M059J (cell line): ENCODE measurements at places on chromosomes 5 and 9.

DNA sequence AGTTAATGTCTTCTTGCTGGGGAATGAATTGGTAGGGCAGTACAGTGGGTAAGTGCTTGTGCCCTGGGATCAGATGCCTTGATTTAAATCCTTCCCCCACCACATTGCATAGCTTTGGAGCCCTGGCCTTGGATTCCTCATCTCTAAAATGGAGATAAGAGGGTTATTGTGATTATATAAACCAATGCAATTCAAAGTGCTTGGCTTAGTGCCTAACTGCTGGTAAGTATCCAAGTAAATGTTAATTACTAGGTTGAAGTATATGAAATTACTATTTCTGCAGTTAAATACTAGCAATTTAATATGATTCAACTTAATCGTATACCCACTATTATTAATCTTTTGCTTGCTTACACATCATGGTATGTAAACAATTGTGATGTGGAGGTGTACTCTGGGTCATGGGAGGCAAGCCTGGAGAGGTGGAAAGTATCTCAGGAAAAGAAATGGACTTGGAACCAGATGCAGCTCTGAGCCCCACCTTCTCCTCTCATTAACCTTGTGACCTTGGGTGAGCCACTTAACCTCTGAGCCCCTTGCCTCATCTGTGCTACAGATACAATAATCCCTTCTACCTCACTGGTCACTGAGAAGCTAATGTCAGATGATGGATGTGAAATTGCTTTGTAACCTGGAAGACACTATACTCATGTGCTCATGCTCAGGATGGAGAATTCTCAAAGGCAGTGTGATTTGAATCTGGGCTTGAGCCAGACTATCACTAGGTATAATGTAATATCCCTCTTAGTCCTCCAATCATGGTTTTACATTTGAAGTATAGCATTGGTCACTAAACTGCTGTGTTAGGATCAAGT is 23.8 kb downstream of the NEUROG1 start:
- no peak for DNase-seq

DNA sequence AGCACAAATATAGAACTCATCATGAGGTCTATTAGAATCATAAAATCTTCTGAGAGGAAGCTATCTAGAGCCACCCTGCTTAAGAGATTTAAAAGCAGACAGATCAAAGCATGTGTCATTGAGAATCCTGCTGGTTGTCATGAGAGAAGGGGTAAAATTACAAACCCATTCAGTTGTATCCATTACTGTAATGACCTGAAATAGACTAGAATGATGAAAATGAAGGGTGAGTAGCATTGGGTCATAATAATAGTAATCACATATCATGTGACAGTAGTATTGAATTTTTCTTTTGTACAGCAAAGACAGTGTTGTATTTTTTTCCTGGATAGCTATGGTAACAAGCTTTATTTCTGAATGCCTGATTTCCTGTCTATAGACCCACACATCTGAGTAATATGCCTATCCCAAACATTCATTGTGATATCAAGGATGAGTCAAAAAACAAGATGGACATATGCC is 149.0 kb downstream of the PDE4D start:
- peak; percentile 83 for DNase-seq

- DNase-seq: peak; percentile 21
Measured at GRCh38 chr9:4152876-4153275, 147.0 kb downstream of the GLIS3 start.

DNA sequence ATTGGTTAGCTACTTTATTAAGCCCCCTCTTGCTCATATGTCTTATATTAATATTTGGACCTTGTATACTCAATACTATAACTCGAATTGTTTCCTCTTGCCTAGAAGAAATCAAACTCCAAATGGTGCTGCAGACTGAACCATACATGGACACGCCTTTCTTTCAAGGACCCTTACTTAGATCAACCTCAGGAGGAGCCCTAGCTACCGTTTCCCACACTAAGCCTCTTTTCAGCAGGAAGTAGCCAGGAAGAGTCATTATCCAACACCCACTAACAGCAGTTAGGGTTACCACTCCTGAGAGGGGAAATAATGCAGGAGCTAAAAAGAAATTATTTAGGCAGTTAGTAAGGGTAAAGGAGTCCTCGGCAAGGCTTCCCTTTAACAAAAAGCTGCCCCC is 243.8 kb upstream of the PUM3 start:
- no peak for DNase-seq

GRCh38 chr9:119101048-119101447 is 268.2 kb downstream of the BRINP1 start:
- DNase-seq: no peak

DNA sequence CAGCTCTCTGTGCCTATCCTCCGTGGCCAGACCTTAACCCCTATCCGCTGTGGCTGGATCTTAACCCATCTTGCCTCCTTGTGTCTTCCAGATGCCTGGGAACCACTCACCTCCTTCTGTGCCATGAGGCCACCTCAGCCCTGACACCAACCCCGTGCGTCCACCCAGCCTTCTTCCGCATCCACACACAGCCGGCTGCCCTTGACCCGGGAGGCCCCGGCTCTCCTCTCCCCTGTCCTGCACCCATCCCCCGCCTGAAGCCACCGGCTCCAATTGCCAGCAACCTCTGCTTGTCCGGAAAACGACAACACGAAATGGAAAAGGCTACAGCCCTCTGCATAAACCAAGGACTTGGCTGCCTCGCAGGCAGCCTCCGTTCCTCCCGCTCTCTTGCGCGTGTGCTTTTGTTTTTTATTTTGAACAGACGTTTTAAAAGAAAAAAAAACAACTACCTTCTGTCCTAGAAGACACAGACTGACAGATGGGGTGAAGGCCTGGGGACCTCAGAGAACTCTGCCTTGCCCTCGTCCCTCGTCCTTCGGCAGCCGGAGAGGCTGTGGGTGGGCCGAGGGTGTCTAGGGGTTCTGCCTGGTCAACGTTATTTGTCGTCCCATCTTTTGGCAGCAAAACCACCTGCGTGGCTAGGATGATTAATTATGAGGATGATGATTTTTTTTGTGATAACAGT is 32.5 kb upstream of the HMCN2 start:
- DNase-seq: no peak

DNA sequence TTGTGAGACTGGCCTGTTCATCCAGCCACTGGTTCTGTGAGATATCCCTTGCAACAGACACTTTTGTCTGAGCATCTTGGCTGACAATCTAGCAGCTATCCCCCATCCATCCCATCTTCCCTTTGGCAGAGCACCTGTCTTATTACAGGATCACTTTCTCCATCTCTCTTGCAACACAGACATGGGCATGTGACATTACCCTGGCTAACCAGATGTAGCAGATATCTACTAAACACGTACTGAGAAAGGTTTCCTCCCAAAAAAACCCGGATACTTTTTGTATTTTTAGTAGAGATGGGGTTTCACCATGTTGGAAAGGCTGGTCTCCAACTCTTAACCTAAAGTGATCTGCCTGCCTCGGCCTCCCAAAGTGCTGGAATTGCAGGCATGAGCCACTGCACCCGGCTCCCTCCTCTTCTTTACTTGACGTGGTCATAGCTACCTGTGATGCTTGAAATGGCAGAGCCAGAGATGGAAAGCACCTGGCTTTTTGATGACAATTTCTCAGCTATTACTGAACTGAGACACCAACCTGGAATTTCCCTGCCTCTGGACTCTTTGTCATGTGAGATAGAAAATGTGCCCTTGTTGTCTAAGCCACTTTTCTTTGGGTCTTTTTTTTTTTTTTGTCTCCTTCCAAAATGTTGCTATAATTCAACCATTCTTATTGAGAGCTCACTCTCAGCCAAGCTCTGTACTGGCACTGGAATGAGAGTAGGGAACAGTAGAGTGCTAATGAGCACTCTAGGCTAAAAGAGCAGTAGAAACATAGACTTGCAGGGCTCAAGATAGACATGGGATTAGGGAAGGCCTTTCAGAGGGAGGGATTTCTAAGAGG is 32.6 kb downstream of the FNBP1 start:
- DNase-seq: no peak

- DNase-seq: no peak
Measured at GRCh38 chr5:71693828-71694427, 25.1 kb upstream of the CARTPT start.

- peak; percentile 82 for DNase-seq
Measured at GRCh38 chr9:33620738-33621439, 96.8 kb downstream of the ANKRD18B start.

- no peak for DNase-seq
Measured at GRCh38 chr5:78666041-78666444, 17.5 kb upstream of the LHFPL2 start.

DNA sequence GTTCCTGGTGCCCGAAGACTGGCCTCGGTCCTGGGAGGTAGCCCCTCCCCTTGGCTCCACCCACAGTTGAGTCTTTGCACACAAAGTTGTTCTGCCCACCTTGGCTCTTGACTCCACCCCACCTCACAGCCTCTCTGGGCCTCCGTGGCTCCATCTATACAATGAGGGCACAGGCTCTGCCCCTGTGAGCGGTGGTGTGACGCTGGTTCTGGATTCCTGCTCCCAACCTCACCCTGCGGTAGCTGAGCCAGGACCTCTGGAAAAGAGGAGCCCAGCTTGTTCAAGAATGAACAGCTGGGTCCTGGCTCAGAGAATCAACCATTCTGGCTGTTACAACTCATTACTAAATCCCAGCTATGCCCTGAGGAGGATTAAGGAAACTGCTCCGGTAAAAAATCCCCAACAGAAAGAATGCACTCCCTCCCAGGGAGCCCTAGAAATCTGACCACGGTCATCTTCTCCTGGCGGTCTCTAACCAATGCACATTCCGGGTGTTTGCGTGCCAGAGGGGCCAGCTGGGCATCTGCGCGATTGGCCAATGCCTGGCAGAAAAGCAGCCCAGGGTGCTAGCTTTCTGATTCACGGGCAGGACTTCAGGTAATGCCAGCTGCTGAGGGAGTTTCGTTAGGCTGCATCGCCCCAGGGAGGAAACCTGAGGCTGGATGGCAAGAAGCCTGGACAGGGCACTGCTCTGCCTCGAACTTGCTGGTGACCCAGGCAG is 9.9 kb upstream of the GRHPR start:
- DNase-seq: peak; percentile 99

DNA sequence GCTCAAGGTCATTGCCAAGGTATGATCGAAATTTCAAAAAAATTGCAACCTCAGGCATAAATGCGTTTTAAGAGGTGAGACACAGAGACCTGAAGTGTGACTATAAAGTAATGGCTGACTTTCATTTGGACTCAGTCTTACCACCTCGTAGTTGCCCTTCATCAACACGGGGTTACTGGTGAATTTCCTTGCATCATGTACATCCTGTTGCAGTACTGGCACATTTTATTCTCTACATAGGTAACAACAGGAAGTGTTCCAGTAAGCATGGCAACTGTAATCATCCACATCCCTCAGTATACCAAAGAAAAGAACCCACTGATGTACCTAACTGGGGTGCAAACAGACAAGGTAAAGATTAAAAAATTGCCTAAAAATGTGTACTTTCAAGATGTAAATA is 29.3 kb downstream of the MOCS2 start:
- DNase-seq: no peak

DNA sequence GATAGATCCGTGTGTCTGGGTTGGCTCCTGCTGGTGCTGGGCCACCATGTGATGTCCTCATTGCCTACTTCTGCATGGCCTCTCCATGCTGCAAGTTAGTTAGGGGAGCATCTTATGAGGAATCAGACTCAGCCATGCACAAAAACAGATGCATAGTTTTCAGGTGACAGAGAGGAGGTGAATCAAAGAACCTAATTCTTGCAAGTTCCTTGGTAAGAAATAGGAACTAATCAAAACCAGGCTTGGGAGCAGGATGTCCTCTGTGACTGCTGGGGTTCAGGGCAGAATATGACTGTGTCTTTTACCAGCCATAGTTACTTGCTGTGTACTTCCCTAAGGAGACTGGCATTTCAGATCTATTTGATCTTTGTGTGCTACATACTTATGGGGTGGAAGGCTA is 61.6 kb downstream of the C9orf152 start:
- peak; percentile 48 for DNase-seq

GRCh38 chr9:102479191-102479590 is 515.9 kb upstream of the CYLC2 start:
- DNase-seq: no peak

GRCh38 chr9:31807574-31808256 is 576.7 kb upstream of the ACO1 start:
- DNase-seq: peak; percentile 31

- no peak for DNase-seq
Measured at GRCh38 chr9:89359751-89360261, 41.5 kb downstream of the SECISBP2 start.

- no peak for DNase-seq
Measured at GRCh38 chr9:35717132-35717870, 14.7 kb downstream of the TLN1 start.

DNA sequence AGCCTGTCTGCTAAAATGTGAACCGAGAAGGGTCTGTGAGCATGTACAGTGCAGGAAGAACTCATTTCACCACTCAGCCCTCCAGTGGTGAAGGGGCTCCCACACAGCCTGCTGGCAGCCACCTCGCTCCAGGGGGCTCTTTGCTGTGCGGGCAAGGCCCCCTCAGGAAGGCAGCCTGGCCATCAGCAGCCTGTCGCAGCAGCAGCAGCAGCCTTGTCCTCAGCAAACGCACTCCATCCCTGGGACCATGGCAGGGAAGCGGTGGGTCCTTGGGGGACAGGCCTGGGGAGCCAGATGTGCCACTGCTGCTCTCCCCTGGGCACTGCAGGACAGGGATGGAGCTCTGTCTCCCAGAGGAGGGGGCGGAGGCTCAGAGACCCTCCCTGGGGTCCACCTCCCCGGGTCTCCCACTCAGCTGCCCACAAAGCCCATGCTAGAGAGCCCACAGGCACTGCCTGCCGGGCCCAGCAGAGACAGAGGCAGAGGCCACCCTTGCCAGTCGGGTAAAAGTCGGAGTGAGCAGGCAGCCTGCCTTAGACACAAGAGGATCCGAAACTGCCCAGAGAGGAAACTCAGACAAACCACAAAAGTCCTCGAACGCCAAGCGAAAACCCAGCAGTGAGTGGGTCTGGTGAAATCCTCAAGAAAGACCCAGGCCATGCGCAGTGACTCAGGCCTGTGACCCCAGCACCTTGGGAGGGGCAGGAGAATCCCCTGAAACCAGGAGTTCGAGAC is 8.0 kb downstream of the BRD3 start:
- DNase-seq: no peak

GRCh38 chr9:20043035-20043434 is 254.2 kb upstream of the SLC24A2 start:
- no peak for DNase-seq

DNA sequence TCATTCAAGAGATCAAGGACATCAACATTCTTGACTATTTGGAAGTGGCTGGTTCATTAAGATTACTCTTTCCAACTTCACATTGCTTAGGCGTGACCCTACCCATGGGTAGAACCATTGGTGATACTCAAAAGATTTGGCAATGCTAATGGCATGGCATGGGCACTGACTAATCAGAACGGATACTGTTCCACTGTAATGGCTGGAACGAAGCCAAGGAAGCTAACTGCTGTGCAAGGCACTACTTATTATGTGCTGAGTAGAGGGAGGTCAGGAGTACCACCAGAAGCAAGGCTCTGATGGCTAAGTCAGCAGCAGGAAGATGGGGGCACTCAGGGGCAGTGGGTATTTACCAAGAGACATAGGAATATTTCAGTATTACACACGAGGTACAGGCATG is 31.9 kb downstream of the GNA14 start:
- DNase-seq: peak; percentile 48

DNA sequence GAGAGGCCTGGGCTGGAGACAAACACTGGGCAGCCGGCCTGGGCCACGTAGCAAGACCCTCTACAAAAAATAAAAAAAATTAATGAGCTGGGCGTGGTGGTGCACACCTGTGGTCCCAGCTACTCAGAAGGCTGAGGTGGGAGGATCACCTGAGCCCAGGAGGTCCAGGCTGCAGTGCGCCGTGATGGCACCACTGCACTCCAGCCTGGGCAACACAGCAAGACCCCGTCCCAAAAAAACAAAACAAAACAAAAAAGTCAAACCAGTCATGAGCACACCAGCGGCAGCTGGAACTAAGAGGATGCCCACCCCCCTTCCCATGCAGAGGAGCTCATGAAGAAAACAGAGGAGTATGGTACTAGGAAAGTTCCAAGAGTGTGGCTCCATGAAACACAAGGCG is 2.2 kb upstream of the UBAC1 start:
- no peak for DNase-seq
